Right hindlimb (tissue), 1 donor: ENCODE measurements at places on chromosomes 12 and 14.
A peak's percentile ranks its signal among the peaks of the same experiment; 100 is the strongest.

DNA sequence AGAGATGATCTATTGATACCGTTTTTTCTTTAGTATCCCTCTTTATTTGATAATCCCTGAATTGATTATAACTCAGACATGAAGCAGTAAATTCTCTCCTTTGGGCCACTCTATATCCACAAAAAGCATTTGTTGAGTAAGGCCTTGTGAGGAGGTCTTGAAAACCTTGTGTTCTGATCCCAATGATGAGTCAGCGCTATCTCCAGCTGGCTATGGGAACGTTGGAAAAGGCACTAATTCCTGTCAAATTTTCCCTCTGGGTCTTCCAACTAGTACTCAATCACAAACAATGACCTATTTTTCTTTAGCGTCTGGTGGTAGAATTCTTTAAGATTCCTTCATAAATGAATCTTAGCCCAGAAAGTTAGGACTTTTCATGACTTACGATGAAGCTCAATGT, 168.4 kb upstream of the LRIG3 start:
- DNase-seq, result peak; percentile 47

DNA sequence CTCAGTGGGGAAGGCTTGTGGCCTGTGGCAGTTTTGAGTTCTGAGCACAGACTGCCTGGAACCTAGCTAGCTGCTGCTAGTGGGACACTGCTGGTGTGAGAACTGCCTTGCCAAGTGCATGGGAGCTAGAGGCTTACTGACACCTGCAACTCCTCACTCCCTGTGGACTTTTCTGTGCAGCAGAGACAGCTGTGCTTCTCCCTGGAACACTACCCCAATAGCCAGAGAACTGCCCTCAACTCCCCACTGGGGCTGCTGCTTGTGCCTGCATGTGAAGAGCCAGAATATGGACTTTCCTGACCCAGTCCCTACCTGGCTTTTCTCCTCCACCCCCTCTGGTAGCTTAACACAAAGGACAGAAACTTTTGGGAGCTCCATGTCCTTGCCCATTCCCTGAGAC, 222.6 kb downstream of the ADGRD1 start:
- no peak for DNase-seq

DNA sequence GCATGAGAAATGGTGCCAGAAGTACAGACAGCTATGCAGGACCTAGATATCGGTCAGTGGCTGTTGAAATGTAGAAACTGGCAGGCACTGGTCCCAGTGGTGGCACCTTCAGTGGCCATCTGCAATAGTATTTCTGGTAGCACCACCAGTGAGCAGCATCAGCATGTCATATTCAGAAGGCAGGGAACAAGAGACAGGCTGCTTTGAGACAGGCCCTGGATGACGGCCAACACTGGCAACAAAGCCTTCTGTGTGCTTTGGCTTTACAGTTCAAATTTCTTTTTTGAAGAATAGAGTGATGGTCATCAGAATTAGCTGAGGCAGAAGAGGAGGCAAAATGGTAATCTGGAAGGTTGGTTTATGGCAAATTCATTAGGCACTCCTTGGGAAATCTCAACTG, 273.4 kb upstream of the SLC16A7 start:
- DNase-seq, result peak; percentile 20

GRCh38 chr12:123064885-123065619, 84.6 kb downstream of the ARL6IP4 start:
- DNase-seq, result no peak

DNA sequence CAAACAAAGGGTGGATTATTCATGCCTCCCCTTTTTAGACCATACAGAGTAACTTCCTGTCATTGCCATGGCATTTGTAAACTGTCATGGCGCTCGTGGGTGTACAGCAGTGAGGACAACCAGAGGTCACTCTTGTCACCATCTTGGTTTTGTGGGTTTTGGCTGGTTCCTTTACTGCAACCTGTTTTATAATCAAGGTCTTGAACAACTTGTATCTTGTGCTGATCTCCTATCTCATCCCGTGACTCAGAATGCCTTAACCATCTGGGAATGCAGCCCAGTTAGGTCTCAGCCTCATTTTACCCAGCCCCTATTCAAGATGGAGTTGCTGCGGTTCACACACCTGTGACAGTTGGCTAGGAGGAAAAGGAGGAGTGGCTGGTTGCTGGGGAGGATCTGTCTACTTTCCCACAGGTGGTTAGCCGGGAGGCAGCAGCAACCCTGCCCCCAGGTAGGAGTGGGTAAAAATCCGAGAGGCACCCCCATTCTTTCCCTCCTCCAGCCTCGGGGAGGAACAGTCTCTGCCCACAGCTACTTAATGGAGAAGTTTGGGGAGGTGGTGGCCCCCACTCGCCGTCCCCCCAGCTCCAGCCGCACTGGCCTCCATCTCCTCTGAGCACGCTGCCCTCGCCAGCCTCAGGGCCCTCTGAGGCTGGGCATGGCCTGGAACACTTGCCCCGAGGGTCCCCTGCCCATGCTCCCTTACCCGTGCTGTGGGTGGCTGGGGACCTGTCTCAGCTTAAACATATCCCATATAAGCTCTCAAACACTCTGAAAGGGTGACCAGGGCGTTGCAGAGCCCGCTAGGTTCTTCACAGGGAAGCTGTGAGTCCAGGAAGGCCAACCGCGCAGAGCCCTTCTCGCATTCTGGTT, 41.7 kb downstream of the SMIM41 start:
- DNase-seq, result no peak

DNA sequence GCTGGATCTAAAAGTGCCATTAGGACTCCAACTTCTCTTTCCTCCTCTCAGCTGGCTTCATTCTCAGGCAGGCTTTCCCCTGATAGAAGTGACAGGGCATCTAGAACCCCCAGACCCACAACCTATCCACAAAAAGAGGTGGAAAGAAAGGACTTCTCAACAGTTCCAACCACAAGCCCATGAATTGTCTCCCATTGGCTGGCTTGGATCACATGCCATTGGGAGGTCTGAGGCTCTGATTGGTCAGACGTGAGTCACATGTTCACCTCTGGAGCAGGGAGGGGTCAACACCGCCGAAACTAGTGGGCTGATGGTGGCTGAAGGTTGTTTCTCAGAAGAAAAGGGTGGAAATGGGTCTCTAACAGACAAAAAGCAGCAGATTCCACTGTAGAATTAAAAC, 47.2 kb downstream of the DRAM1 start:
- DNase-seq, result no peak

GRCh38 chr14:92173668-92174067, 51.9 kb downstream of the CPSF2 start:
- DNase-seq, result no peak

GRCh38 chr12:54262403-54262925, 17.5 kb downstream of the CBX5 start:
- DNase-seq, result no peak

DNA sequence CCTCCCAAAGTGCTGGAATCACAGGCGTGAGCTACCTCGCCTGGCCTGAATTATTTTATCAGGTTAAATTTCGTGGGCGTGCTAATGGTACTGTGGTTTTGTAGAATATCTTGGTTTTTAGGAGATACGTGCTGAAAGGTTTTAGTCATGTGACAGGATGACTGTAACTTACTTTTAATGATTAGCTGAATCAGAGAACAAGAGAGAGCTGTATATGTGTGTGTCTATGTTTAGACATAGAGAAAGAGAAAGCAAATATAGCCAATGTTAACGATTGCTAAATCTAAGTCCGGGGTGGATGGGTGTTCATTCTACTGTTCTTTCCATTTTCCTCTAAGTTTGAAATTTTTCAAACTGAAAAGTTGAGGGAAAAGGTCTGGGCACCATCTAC, 9.2 kb upstream of the PNMA1 start:
- no peak for DNase-seq

DNA sequence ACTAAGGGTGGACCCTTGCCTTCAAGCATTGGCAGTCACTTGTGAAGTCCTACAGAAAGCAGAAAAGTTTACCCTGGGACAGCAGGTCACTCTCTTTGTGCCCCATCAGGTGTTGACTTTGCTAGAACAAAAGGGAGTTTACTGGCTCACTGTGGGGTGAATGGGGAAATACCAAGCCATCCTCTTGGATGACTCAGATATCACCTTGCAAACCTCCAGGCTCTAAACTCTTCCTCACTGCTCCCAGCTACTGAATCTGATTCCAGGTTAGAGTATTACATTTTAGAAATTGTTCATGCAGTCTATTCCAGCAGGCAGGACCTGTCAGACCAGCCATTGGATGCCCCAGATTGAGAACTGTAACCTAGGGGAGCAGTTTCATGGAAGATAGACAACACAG, 7.3 kb upstream of the EDDM3B start:
- no peak for DNase-seq

GRCh38 chr12:89671469-89671868, 37.2 kb downstream of the ATP2B1 start:
- no peak for DNase-seq

- peak; percentile 26 for DNase-seq
These were observed 6.1 kb upstream of the PSMA6 start for GRCh38 chr14:35286003-35286600.

- DNase-seq, result peak; percentile 37
These were observed 13.3 kb upstream of the MAP3K9 start for GRCh38 chr14:70822530-70823185.

- no peak for DNase-seq
These were observed 8.5 kb downstream of the BTG1 start for GRCh38 chr12:92136965-92137721.

- DNase-seq, result no peak
These were observed 141.6 kb upstream of the CPSF6 start for GRCh38 chr12:69097619-69098368.

DNA sequence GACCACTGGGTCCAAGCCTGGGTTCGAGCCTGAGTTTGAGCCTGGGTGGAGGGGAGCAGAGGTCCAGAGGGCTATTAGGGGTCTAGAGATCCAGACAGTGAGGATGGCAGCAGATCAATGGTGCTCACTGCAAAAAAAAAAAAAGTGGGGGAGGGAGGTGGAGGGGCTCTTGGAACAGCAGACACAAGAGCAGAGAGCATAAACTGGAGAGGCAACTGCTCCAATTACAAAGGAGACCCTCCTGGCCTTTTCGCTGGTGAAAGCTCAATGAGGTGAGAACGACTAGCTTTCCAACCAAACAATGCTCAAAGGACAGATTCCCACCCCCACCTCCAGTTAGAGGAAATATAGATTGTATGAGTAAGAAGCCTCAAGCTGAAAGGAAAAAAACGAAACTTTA, 124.2 kb upstream of the TSPAN8 start:
- no peak for DNase-seq

GRCh38 chr14:20609215-20610001, 18.2 kb upstream of the RNASE12 start:
- peak; percentile 80 for DNase-seq

DNA sequence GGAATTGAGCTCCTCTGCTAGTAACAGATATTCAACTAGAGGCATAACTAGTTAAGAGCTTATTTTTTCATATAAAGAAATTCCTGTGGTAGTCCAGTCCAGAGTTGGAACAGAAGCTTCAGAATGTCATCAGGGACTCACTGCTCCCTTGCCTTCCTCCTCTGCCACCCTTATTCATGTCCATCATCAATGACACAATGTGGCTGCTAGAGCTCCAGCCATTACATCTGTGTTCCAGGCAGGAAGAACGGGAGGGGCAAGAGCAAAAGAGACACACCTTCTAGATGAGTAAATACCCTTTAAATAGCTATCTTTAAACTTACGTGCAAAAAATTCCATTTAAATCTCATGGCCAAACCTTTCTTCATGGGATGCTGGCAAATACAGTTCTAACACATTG, 47.3 kb upstream of the HMGA2 start:
- no peak for DNase-seq

GRCh38 chr12:124391340-124392261, 96.7 kb downstream of the RFLNA start:
- DNase-seq, result no peak

GRCh38 chr14:94098326-94098992, 12.1 kb upstream of the IFI27 start:
- DNase-seq, result no peak

- DNase-seq, result no peak
These were observed 34.4 kb downstream of the PPTC7 start for GRCh38 chr12:110548678-110549077.

DNA sequence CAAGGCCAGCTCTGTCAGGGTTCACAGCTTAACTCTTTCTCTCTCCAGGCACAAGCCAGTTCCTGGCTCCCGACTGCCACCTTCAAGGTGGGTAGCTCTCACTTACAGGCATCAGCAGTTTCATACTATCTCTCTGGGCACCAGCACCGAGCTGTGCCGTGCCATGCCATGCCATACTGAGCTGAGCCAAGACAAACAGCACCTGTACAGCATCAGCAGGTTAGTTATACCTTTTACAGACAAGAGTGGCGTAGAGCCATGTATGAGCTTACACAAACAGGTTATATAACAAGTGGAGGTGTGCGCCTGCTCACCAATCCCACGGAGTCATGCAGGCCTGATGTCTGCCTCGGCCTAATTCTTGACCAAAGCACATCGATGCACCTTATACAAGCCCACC, 1098.7 kb downstream of the AACS start:
- no peak for DNase-seq

DNA sequence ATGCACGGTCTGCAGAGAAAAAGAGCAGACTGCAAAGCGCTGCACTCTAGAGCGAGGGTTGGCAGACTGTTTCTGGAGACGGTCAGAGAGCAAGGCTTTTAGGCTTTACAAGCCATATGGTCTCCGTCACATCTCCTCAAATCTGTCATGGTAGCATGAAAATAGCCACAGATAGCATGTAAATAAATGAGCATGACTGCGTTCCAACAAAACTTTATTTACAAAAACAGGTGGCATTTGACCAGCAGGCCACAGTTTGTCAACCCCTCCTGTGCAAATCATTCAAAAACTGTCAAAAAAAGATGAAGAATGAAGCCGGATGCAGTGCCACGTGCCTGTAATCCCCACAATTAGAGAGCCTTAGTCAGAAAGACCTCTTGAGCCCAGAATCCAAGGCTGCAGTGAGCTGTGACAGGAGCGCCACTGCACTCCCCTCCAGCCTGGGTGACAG, 18.9 kb downstream of the SYNE3 start:
- DNase-seq, result no peak

DNA sequence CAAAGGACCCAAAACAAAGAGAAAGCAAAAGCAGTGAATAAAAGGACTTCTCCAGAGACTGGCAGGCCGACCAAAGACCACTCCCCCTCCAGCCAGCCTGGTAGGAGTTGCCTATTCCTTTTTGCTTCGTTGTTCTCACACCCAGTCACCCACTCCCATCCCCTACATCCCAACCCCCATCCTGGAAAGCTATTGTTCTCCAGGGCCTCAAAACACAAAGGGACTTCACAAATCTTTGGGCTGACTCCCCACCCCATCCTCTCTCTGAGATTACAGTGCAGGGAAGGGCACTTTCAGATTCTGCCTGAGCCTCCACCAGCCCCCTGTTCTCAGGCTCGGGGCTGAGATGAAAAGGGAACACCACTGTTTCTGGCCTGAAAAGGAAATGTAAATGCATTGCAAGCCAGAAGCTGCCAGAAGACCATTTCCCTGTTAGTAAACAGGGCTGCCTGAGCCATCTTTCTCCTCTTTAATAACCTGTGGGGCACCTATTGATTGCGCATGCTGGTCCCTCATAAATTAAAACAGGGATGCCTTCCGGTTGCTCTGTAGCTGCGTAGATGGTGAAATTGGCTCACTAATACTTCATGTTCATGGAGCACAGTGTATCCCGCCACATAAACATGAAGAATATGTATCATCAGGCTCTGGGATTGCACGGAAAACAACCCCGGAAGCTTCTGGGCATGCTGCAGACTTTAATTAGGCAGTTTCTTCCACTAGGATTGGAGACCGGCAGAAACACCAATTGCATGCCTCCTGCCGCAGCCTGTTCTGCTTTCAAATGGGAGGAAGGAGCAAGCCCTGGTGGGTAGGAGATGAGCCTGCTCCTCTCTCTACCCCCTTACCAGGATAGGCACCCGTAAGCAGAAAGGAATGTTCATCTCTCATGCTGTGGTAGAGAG, 130.3 kb upstream of the FUT8 start:
- DNase-seq, result no peak

GRCh38 chr12:38555620-38556591, 239.3 kb downstream of the ALG10B start:
- no peak for DNase-seq
